B cell (primary cell): ENCODE measurements at places on chromosomes 4 and X. TPM values are rescaled to one million over a fixed set of nuclear protein-coding genes. Genes with fewer than 3 reads are reported as not detected.

Gene TAF9B
- 12.2 and 13.7 TPM in 2 replicates for total RNA-seq

GRCh38 chr4:167544391-167544790, 310.1 kb upstream of the SPOCK3 start:
- no peaks in the 10 kb centered on the region for H3K4me1 ChIP-seq
- no peaks in the 10 kb centered on the region for H3K27me3 ChIP-seq
- H3K4me3 ChIP-seq = no peak overlapping the region
- H3K27ac ChIP-seq = no peak overlapping the region

DNA sequence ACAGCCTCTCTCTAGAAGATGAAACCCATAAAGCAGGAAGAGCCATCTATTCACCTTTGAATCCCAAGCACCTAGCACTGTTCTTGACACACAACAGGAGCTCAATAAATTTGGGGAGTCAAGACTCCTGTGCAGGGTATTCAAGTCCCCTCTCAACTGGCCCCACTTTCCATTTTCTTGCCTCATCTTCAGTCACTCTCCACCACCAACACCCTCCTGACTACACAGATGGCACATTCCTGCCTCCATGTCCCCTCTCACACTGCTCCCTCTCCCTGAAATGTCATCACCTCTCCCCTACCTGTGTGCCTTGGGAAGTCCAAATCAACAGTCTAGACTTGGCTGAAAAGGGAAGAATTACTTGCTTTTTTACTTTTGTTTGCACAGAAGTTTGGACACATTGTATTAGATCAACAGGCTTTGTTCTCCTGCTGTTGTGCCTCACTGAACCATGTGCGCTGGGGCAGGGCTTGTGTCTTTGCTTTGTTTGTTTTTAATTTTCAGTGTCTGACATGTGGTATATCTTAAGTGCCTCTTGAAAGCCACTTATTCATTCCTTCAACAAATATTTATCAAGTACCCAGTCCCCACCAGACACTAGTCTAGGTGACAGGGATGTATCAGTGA, 85.1 kb downstream of the APBB2 start:
- no peaks in the 10 kb centered on the region for H3K27me3 ChIP-seq
- no peaks in the 10 kb centered on the region for H3K4me1 ChIP-seq
- H3K36me3 ChIP-seq = no peaks in the 10 kb centered on the region
- H3K27ac ChIP-seq = no peak overlapping the region
- no peak overlapping the region for H3K4me3 ChIP-seq

DNA sequence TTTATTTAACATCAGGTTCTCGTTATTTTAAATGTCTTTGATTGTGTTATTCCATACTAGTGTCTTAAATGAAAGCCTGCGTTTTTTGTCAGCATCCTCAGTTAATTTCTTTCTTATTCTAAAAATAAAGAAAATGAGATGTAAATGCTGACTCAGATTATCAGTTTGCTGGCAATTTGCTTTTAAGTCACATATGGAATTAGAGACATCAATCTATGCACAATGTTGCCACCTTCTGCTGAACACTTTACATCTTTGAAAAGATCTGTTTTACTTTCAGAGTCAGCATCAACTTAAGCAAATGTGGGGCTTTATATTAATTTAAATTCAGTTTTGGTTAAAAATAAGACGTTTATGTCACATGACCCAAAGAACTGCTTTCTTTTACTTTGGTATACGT, 99.2 kb downstream of the ADGRL3 start:
- H3K27me3 ChIP-seq = no peaks in the 10 kb centered on the region
- H3K27ac ChIP-seq = no peak overlapping the region
- no peaks in the 10 kb centered on the region for H3K36me3 ChIP-seq
- H3K4me3 ChIP-seq = no peak overlapping the region
- H3K4me1 ChIP-seq = no peaks in the 10 kb centered on the region

Gene KIAA1210
- not detected in 2 replicates for total RNA-seq

DNA sequence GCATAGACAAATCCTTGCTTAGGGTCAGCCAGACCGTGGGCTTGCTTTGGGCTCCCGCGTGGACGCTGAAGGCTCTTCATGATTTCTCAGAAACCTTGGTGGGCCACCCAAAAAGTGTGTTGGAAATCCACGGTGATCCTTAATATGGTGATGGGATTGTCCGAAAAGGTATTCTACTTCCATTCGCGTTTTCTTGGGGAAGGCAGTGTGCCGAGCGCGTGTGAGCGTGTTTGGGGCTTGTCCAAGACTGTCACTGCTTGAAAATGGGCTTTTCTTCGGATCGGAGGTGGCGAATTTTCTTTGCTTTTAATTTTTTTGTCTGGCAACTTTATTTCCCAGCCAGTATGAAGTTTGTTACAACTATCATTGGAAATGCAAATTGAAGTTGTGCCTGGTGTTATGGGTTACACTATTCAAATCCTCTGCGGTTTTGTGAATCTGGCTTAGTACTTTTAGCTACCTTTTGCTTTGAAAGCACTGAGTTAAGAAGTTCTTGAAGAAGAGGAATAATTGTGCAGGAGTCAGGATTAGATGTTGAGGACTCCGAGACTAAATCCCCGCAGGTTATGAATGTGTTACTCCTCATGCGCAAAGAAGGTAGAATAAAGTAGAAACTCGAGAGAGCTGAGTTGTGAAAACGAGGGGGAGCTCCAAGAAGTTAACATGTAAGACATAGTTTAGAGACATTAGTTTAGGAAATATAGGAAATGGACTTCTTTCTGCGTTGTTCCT, 3.2 kb downstream of the SPRY1 start:
- peak overlapping the region; percentile 70 for H3K4me3 ChIP-seq
- peaks cover 18% of the 10 kb centered on the region for H3K4me1 ChIP-seq
- H3K36me3 ChIP-seq = no peaks in the 10 kb centered on the region
- peak; percentile 48 for DNase-seq
- no peak overlapping the region for H3K27ac ChIP-seq
- no peaks in the 10 kb centered on the region for H3K27me3 ChIP-seq

DNA sequence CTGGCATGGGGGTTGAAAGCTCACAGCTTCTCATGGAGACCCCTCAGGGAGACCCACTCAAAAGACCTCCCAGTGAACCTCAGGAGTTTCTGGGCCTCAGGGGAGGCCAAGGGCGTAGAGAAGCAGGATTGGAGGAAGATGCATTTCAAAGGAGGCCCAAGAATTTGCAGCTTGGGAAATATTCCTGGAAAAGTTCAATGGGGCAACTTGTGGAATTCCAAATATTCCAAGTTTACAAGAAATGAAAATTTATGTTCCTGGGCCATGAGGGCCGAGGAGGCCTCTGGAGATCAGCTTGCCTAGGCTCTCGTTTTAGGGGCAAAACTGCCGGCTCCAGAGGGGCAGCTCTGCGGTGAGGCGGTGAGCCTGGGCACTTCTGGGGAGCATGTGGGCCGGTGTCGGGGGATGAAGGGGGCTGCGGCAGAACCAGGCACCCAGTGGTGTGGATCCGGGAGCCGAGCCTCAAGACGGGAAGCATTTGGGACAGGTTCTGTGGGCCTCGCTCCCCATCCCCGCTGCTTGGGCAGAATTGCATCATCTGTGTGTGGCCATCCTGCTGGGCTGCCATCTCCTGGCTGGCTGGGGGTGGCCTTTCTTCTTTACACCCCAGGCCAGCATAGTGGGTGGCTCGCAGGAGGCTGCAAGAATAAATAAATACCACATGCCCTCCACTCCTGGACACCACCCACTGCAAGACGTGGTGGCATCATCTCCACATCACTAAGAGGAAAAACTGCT, 54.6 kb upstream of the GPR78 start:
- H3K36me3 ChIP-seq = no peaks in the 10 kb centered on the region
- no peak for DNase-seq
- H3K4me1 ChIP-seq = no peaks in the 10 kb centered on the region
- H3K27ac ChIP-seq = no peak overlapping the region

- H3K27me3 ChIP-seq = no peaks in the 10 kb centered on the region
- H3K27ac ChIP-seq = no peak overlapping the region
- H3K4me3 ChIP-seq = no peak overlapping the region
- DNase-seq = no peak
- H3K36me3 ChIP-seq = no peaks in the 10 kb centered on the region
Measured at GRCh38 chrX:9626379-9626778, 139.3 kb downstream of the GPR143 start.

Gene FGF13
- not detected in 2 replicates for total RNA-seq

Gene NPY1R
- not detected in 2 replicates for total RNA-seq

- H3K27ac ChIP-seq = no peak overlapping the region
- H3K4me1 ChIP-seq = no peaks in the 10 kb centered on the region
- no peaks in the 10 kb centered on the region for H3K36me3 ChIP-seq
- H3K27me3 ChIP-seq = no peaks in the 10 kb centered on the region
- no peak overlapping the region for H3K4me3 ChIP-seq
Measured at GRCh38 chr4:68954126-68954525, 2.5 kb upstream of the UGT2A3 start.

GRCh38 chr4:20347531-20347930, 95.8 kb downstream of the SLIT2 start:
- DNase-seq = no peak
- no peaks in the 10 kb centered on the region for H3K4me1 ChIP-seq
- no peaks in the 10 kb centered on the region for H3K36me3 ChIP-seq
- H3K27me3 ChIP-seq = no peaks in the 10 kb centered on the region
- H3K27ac ChIP-seq = no peak overlapping the region

GRCh38 chrX:3445806-3446490, 99.5 kb upstream of the MXRA5 start:
- H3K36me3 ChIP-seq = no peaks in the 10 kb centered on the region
- H3K4me3 ChIP-seq = no peak overlapping the region
- no peaks in the 10 kb centered on the region for H3K27me3 ChIP-seq
- no peak overlapping the region for H3K27ac ChIP-seq
- DNase-seq = no peak
- H3K4me1 ChIP-seq = no peaks in the 10 kb centered on the region

GRCh38 chr4:20356565-20356964, 104.9 kb downstream of the SLIT2 start:
- H3K4me1 ChIP-seq = no peaks in the 10 kb centered on the region
- no peak overlapping the region for H3K4me3 ChIP-seq
- H3K27me3 ChIP-seq = no peaks in the 10 kb centered on the region
- DNase-seq = no peak

- DNase-seq = no peak
- H3K4me1 ChIP-seq = no peaks in the 10 kb centered on the region
- peaks cover 4% of the 10 kb centered on the region for H3K27me3 ChIP-seq
- H3K36me3 ChIP-seq = no peaks in the 10 kb centered on the region
Measured at GRCh38 chr4:7900334-7900909, 39.2 kb downstream of the AFAP1 start.

Gene TEX11
- not detected in 2 replicates for total RNA-seq

DNA sequence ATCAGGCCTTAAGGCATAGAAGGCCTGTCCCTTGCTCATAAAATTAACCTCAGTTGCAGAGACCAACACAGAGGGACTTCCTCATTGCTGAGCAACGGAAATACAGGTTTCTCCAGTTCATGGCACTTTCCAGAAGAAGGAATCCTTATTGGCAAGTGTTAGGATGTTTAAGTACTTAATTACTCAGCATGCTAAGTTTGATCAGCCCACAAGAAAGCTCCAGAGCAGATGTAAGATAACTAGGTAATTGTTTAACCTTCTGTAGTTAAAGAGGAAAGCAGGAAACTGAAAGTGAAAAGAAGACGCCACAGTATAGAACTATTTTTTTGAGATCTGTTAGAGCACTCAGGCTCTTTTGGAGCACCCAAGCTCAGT, 33.5 kb downstream of the SMS start:
- no peaks in the 10 kb centered on the region for H3K36me3 ChIP-seq
- no peaks in the 10 kb centered on the region for H3K27me3 ChIP-seq
- peak; percentile 39 for DNase-seq
- H3K27ac ChIP-seq = peak overlapping the region; percentile 72

GRCh38 chrX:137565921-137566745, at the start of gene ZIC3:
Gene ZIC3, plus strand, starts transcription at chrX:137566127. Its CDS starts 565 bp downstream, at chrX:137566692.
- peaks cover 29% of the 10 kb centered on the region for H3K27me3 ChIP-seq
- no peaks in the 10 kb centered on the region for H3K36me3 ChIP-seq
- peaks cover 14% of the 10 kb centered on the region for H3K4me1 ChIP-seq
- no peak within 1 kb of the TSS for H3K27ac ChIP-seq

- DNase-seq = no peak
- no peak overlapping the region for H3K4me3 ChIP-seq
- no peaks in the 10 kb centered on the region for H3K27me3 ChIP-seq
- no peak overlapping the region for H3K27ac ChIP-seq
- no peaks in the 10 kb centered on the region for H3K36me3 ChIP-seq
Measured at GRCh38 chr4:17109126-17109525, 210.7 kb upstream of the LDB2 start.

DNA sequence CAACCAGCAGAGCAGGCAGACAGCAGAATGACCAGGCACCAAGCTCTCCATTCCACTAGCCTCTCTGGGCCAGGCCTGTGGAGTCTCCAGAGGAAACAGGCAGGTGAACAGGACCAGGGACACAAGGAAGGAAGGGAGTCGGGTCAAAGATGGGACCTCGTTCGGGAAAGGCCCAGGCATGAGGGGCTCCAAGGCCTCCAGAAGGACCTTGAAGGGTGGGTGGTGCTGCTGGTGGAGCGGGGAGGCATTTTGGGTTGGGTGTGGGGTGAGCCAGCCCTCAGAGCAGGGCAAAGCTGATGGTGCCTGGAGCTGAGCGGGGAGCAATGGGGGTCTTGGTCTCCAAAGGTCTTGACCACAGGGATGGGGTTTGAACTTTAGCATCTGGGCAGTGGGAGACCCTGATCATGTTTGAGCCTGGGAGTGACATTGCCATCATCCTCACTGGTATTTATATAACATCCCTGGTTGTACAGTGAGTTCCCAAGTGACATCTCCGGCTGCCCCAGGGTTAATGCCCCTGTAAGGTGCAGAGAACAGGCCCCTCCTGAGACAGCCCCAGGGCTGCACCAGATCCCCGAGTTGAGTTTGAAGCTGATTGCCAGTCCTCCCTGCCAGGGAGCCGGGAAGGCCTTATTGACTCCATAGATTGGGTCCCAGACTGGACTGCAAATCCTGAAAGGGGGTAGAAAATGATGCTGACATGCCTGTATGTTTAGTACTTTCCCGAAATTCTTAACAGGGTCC, 52.7 kb downstream of the PSAPL1 start:
- H3K36me3 ChIP-seq = no peaks in the 10 kb centered on the region
- no peak for DNase-seq
- no peaks in the 10 kb centered on the region for H3K4me1 ChIP-seq
- H3K4me3 ChIP-seq = no peak overlapping the region
- no peak overlapping the region for H3K27ac ChIP-seq

DNA sequence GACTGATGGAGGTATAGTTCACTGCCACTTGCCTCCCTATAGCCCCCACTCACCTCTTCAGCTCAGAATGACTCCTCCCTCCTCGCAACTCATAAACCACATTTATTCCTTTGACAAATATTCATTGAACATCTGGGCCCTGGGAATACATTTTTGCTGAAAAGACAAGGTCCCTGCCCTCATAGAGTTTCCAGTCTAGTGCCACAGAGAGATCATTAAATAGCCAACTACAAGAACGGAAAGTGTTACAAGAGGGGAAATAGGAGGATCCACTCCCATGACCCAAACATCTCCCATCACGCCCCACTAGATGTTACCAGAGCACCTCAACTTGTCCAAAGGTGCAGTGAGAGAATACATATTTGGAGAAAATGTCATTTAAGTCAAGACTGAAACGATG, 3.2 kb upstream of the KLF3 start:
- no peak for DNase-seq
- H3K4me3 ChIP-seq = no peak overlapping the region
- no peaks in the 10 kb centered on the region for H3K27me3 ChIP-seq
- no peaks in the 10 kb centered on the region for H3K36me3 ChIP-seq
- no peak overlapping the region for H3K27ac ChIP-seq

Gene TTC29
- not detected in 2 replicates for total RNA-seq
